Left hindlimb (tissue), 1 donor: ENCODE measurements at places on chromosomes 6 and 20.

DNA sequence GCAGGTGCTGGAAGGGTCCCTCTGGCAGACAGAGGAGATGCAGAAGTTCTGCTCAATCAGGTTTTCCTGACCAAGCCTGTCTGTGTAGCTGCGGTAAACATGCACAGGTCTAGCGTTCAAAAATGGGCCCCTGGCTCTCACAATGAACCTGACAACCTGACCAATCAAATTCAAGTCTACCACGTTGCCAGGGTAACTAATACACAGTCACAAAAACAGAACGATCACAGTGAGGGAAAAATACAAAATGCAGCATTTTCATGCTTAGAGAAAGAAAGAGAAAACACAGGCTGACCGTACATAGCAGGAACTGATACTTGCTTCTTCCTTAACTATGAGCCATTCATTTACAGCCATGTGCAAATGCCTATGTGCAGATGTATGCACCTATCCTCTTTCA, 353.1 kb upstream of the TSHZ2 start:
- no peak for DNase-seq

DNA sequence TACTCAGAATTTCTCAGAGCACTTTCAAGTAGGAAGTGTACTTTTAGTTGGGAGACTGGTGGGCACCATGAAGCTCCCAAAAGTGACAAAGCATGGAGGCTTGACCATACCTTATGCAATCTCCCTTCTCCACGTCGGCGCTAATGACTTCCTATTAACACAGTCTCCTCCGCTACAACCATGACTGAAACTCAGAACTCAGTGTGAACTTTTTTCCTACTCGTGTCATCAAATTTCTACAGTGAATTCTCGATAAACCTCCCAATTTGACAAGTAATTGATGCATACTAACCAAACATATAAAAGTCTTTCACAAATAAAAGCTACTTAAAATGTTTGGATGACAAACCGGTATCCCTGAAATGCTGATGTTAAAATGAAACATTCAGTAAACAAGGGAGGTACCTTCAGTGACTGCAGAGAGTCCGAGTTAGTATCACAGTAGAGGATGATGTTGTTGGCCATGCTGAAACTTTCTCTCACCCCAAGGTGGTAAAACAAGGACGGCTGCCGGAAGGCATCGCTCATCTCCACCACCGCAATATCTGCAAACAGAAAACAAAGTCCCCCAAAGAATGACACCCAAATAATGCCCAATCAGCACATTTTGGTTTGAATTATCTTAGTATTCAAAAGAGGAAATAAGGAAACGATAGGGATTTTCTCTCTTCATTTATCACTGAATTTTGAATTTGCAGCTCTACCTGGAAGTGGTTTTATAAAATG, 72.1 kb downstream of the MAP3K5 start:
- DNase-seq = no peak

GRCh38 chr6:36357872-36358225, 21.2 kb upstream of the BNIP5 start:
- no peak for DNase-seq

GRCh38 chr20:13909067-13909466, 81.3 kb downstream of the SEL1L2 start:
- no peak for DNase-seq

DNA sequence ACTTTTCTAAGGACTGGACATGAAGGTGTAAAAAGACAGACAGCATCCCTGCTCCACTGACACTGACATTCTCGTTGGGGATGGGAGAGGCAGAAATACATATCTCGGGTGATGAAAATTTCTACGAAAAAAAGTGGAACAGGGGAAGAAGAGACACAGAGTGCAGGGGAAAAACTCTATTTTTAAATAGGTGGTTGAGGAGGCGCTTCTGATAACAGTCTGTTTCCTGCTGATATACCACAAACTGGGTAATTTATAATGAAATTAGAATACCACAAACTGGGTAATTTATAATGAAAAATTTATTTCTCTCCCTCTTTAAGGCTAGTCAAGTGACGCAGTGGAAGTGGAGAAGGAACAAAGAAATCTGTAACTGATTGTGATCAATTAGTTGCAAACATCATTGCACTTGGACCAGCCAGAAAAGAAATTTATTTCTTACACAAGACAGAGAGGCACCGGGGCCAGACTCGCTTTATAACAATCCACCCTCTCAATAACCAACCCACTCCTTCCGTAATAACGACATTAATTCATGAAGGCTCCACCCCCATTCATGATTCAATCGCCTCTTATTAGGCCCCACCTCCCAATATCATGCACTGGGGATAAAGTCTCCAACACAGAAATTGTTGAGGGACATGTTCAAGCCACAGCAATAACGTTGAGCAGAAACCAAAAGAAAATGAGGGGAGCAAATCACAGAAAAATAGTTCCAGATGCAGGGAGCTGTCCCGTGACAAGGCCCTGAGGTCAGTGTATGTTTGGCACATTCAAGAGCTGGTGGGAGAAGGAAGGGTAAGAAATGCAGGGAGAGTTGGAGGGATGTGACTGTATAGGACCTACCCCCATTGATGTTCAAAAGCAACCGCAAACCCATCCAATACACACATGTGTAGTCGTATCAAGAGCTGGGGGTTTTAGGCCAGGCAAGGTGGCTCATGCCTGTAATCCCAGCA, 6.6 kb upstream of the SRSF6 start:
- DNase-seq = no peak

- DNase-seq = no peak
These were observed 2.1 kb upstream of the COL20A1 start for GRCh38 chr20:63290677-63291472.

DNA sequence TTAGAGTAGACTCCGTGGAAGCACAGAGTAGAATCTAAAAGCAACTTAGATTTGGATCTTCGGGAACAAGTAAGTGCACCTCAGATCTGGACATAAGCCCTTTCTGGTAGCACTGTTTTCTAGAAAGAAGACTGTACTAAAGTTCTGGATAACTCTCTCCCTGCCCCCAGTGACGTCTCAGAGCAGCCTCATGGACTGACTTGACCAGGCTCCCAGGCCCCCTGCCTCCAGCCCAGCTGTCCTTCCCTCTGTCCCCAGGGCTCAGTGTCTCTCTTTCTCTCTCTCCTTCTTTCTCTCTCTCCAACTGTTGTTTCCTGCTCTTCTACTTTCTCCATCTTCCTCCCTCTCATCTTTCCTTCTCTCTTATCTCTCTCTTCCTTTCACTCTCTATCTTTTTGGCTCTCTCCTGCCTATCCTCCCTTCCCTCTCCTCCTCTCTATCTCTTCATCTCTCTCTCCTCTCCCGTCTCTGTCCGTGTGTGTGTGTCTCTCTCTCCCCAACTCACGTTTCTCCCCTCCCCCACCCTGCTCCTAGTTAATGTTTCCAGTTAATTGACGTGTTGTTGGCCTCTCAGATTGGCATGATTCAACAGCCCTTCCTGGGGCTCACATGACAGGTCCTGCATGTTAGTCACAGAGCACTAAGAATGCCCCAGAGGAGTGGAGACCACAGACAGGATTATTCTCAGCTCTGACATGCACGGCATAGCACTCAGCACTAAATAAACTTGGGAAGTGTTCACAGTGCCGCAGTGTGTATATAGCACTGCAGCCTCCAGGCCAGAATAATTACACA, 180.4 kb upstream of the FOXQ1 start:
- no peak for DNase-seq

DNA sequence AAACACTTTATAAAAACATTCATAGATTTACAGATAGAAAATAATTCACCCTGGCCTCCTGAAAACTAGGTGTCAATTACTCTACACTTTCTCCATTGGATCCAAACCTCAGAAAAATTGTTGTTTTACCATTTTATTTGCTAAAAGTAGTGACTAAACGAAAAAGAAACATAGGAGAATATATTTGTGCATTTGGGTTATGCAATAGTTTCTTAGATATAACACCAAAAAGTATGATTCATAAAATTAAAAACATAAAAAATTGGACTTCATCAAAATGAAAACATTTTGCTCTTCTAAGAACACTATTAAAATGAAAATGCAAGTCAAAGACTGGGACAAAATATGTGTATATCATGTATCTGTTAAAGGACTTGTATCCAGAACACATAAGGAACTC, 671.3 kb downstream of the MAFB start:
- no peak for DNase-seq

GRCh38 chr6:167212713-167213005, 54.9 kb upstream of the GPR31 start:
- DNase-seq = no peak

- no peak for DNase-seq
These were observed 59.0 kb upstream of the FAM184A start for GRCh38 chr6:119137194-119138072.
